ENCODE measurements at places on chromosomes 11 and 22.

DNA sequence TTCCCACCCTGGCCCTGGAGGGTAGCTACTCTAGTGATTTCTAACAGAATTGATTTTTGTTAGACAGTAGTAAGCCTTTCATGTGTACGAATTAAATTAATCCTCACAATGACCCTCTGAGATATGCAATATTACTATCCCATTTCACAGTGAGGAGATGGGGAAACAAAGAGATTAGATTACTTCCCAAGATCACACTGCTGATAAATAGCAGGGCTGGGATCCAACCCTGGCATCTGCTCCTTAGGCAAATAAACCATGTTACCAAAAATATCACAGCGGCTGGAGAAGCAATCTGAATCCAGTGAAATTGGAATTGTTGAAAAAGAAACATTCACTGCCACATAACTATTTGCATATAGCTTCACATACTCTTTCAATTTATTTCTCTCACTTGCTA is 12.8 kb upstream of the CAVIN3 start:
- no peak for DNase-seq

- peak; percentile 72 for DNase-seq
Measured at GRCh38 chr11:65565624-65566453, 4.4 kb upstream of the ZNRD2 start.

- DNase-seq, result peak; percentile 88
Measured at GRCh38 chr11:32821517-32821916, 8.2 kb upstream of the PRRG4 start.

DNA sequence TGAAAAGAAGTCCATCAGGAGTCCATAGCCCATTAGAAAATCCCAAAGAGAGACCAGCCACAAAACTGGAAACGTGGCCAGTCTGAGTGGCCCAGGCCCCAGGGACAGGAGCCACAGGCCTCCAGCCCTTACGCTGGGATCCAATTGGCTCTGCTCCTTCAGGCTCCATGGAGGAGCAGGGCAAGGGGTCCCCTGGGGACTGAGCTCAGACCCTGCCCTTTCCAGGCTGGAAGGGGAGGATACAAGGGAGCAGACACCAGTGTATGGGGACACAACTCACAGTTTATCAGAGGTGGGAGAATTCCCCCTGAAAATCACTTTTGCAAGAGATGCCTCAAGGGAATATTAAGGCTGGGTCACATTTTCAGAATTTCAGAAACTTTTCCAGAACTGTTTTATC is 227.5 kb downstream of the NTM start:
- DNase-seq, result no peak

DNA sequence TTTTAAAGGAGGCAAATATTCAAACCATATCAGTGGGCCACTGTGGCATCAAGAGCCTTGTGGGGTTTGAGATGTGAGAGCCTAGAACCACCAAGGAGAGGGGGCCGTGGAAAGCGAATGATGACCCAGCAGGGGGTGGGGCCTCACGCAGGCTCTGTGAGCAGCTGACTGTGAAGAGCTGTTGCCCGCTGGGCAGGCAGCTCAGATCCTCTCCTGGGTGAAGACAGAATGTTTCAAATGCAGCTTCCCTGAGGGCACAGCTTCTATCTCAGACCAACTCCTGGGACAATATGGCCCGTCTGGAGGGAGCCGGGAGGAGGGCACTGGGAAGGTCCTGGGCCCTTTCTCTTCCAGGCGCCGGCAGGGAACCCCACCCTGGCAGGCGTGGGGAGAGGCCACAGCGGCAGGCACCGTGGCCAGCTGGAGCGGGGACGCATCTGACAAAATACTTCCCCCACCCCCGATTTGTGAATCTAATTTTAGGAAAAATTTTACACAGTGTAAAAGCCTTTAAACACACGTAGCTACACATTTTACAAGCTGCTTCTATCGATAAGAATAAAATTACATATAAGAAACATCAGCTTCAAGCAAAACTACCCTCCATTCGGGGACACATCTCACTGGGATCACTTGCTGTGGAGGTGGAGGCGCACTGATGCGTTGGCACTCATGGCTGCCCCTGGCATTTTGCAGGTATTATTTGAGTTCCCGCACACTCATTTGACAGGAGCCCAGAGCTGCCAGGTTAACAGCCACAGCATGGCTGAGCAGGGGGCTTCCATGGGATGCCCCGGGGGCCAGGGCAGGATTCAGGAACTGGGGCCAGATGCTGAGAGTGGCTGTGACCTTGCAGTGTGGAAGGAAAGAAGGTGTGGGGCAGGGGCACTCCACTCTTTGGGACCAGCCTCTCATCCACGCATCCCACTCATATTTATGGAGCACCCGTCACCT is 40.3 kb downstream of the PARVG start:
- no peak for DNase-seq

DNA sequence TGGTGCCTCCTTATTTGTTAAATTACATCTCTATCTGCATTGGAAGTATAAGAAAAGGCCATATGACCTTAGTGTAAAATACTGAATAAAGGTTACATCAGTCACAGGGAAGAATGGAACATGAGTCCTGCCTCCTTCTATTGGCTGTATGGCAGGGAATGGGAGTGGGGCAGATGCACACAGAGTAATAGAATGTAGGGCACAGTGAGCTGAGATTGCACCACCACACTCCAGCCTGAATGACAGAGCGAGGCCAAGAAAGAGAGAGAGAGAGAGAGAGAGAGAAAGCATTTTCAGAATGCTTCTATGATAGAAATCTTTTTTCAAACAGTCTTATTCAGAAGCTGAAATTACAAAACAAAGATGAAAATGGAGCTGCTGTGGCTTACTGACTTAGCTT is 58.8 kb downstream of the SLN start:
- no peak for DNase-seq

DNA sequence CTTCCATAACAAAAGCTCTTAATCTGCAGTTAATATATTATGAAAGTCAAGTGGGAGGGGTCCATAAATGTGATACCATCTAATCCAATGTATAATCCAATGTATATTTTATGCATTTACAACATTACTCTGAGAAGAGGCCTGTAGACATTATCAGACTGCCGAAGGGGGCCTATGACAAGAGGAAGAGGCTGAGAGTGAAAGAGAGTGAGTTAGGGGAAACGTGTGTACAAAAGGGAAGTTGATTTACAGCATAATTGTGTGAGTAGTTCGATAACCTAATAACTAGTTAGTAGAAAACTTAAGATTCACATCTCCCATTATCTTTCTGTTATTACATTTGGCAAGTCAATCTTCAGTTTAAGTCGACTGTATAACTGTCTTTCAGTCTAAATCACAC is 86.6 kb downstream of the DDX10 start:
- DNase-seq, result no peak

DNA sequence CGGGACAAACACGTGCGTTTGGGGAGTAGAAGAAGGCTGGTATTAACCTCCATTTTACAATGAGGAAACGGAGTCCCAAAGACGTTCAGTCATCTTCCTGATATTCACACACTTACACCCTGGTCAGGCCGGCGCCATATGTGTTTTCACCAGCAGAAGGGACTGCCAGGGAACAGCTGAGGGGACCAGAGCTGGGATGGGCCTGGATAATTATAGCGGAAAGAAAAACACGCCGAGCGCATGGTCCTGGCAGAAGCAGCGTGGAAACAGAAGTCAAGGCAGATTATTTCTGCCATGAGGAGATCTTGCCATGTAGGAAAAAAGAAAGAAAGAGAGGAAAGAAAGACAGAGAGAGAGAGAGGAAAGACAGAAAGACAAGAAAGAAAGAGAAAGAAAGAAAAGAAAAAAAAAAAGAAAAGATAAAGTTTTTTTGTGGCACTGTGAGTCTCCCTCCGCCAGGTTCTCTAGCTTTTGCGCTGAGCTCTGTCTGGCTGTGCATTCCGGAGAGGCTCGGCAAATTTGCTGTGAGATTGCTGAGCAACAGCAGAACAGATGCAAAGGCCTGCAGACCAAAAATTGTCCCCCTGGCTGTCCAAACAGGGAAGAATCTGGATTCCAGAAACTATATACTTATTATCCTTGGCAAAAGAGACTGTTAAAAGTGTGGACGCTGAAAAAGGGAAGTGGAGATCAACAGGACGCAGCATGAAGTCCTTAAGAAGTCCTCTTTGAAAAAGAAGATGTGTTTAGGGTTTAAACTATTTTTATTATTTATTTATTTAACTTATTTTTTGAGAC is 1.3 kb upstream of the UCP2 start:
- DNase-seq, result no peak

DNA sequence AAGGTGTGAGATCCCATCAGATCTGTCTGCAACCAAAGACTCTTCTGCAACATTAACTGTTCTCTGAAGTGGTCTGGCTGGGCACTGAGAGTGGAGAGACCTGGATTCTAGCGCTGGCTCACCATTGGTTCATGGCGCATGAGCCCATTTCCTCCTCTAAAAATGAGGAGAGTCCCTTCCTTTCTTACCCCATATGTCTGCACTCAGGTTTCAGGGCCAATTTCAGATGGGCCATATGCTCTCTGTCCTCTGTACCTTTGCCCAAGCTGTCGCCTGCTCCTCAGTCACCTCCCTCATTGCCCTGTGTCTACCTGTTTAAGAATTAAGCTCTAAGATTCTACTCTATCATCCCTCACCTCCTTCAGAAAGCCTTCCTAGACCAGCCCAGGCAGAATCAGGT is 484.7 kb downstream of the INSC start:
- DNase-seq, result no peak

DNA sequence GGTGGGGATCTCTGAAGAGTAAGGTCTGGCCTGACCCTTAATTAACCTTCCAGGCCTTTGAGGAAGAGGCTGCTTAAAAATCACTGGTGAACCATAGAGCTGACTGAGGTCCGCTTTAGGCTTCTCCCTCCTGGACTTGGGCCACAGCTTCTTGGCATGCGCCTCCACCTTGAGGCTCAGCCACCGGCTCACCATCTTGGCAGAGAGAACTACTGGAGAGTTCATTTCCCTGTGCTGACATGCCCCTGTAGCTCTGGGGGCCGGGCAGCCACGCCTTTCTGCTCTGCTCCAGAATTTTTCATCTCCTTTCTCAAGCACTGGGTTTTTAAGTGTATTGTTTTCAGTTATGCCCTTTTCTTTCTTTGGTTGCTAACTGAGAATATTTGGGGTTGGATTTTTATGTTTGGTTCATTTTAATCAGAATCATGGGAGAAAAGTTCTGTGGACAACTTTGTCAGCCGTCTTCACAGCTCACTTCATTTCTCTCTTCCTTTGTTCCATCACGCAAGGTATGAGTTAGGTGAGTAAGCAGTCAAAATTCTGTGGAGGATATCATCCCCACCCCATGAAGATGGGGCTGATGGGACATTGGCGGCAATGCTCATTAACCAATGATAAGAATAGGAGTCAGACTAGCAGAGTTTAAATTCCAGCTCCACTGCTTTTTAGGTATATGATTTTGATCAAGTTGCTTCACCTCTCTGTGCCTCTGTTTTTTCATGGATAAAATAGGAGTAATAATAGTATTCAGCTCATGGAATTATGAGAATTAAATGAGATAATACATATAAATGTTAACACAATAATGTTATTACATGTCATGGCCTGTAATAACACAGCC is 103.9 kb downstream of the DBX1 start:
- DNase-seq, result no peak

DNA sequence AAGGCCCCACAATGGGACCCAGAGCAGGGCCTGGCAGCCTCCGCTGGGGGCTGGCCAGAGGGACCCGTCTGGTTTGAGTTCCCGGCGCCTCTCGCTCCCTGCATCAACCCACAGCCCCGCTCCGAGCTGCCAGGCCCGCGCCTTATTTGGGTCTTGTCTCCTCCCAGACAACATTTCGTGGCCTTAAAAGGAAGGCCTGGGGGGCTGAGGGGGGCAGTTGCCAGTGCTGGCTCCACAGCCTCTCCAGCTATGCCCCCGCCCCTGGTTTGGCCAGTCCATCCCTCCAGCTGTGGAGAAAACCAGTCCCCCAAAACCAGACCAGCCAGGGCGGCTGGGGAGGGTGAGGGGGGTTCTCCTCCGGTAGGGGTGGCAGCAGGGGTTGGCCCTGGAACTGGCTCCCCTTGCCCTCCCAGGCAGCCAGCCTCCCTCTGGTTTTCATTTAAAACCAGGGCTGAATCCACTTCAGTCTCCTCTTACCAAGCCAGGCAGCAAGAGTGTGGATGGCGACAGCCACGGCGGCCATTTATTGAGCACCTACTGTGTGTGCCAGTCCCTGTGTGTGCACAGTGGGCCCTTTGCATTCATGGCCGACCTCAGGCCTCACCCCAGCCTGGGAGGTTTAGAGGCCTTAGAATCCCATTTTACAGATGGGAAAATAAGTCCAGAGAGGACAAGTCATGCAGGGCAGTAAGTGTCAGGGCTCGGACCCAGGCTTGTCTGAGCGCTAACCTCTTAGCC is 18.6 kb downstream of the EMID1 start:
- no peak for DNase-seq

- DNase-seq, result peak; percentile 2
Measured at GRCh38 chr11:103167166-103167565, 57.9 kb downstream of the DYNC2H1 start.

DNA sequence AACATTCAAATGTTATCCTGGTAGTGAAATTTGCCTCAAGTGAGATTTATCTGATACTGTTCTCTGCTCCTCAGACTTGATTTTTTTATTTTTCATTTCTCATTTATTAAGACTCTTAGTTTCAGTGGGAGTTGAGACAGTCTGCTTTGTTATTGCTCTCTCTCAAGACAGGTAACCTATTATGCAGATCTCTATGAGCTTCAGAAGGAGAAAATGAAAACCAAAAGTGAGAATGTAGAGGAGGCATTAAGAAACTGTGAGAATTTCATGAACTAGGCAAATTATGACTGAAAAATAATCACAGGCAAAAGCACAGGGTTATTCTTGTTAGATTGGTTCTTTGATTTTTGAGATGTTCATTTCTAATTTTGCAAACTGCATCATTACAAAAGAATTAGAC is 290.0 kb upstream of the CHORDC1 start:
- DNase-seq, result no peak

GRCh38 chr11:1073851-1074243 is 827 bp upstream of the MUC2 start:
- DNase-seq, result no peak

DNA sequence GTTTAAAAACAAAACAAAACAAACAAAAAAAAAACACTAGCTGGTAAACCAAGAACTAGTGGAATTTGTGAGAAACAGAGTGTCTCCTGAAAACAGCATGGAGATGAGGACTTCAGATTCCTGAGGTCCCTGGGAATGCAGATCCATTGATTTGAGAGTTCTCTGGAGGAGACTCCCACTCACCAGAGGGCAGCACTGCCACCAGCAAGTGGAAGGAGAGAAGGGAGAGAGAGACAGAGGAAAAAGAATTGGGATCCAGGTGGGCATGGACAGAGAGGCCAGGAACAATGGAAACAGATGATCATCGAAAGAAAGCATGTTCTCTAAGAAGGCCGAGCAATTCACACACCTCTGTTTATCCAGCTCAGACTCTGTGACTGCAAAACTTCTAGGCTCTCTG is 31.8 kb downstream of the ETS1 start:
- DNase-seq, result peak; percentile 54

- DNase-seq, result no peak
Measured at GRCh38 chr22:50165436-50166123, 5.0 kb upstream of the PANX2 start.

Measured in HT1080 (cell line).